Fibroblast of the conjunctiva (primary cell): ENCODE measurements at places on chromosomes 7 and 10.

DNA sequence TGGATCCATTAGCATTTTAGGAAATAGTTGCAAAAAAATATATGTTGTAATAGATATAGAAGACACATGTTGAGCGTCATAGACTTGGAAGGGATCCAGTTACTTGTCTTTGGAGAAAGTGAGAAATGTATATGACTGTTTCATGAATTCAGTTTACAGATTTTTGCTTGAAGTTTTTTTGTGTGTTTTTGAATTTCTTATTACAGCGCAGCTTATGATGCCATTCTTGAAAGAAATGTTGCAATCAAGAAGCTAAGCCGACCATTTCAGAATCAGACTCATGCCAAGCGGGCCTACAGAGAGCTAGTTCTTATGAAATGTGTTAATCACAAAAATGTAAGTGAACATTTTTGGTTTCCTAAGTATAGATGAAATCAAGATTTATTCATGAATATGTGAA is 98.2 kb downstream of the MAPK8 start:
- peak; percentile 61 for DNase-seq

DNA sequence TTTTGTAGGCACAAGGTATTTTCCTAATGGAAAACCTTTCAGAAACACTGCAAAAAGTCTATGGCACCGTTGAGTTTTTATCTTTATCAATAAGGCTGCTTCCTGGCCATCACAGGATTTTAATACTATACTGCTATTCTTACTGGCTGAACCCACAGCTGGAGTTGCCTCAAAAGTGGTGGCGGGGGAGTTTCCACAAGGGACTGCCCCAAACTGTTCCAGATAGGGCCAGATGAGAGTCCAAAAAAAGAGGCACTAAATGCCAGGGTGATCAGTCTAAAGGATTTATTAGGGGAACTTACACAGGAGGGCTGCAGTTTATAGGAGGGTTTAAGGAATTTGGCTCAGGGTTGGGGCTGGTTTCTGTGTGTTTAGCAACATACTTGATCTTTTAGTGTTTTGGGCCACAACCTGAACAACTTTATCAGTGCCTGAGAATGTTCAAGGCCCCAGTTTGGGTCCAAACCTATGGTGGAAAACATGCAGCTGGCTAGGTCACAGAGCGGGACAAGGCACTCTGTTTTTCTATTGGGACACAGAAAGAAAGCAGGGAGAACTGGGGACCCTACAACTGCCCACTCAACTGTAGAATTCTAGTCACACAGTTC is 41.4 kb downstream of the STAM start:
- DNase-seq: no peak

DNA sequence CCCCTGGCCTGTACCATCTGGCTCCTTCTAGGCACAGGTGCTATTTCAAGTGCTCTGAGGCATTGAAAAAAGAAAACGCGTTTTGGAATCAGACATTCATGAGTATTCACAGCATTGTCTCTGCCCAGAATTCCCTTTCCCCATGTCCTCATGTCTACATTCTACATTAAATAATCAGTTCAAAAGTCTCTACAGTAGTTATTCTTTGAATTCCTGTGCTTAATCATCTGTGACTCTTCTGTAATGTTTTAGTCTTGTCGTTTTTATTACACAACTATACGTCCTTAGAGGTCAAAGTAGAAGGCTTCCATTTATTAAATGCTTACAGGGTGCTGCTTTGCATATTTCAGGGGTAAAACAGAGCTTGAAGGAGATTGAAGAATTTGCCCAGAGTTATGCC is 95.7 kb downstream of the BICC1 start:
- DNase-seq: no peak

GRCh38 chr7:22782616-22783232 is 39.9 kb downstream of the TOMM7 start:
- peak; percentile 32 for DNase-seq

DNA sequence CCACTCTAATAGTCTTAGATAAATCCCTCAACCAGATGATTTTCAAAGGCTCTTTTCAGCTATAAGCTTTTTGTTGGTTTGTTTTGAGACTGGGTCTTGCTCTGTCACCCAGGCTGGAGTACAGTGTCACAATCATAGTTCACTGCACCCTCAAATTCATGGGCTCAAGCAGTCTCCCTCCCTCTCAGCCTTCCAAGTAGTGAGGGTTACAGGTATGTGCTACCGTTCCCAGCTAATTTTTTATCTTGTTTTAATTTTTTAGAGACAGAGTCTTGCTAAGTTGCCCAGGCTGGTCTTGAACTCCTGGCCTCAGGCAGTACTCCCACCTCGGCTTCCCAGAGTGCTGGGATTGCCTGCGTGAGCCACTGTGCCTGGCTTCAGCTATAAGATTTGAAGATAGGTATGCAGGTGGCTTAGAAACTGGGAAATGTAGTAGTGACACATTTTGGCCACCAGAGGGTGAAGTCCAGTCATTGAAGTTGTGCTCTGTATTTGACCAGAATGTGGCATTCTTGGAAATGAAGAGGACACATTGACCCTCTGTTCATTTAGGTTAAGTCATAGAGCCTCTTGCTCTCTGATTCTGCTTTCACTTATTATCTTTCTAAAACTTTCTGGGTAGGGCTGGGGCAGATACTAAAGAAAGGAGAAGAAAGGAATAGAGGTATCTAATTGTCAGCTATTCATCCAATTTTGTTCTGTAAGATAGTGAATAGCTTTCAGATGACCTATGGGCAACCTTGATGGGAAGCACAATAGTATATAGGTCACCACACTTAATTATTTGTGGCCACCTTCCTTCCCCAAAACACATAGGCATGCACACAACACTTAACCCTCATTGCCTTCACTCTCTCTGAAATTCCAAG is 36.0 kb downstream of the R3HCC1L start:
- DNase-seq: peak; percentile 8

DNA sequence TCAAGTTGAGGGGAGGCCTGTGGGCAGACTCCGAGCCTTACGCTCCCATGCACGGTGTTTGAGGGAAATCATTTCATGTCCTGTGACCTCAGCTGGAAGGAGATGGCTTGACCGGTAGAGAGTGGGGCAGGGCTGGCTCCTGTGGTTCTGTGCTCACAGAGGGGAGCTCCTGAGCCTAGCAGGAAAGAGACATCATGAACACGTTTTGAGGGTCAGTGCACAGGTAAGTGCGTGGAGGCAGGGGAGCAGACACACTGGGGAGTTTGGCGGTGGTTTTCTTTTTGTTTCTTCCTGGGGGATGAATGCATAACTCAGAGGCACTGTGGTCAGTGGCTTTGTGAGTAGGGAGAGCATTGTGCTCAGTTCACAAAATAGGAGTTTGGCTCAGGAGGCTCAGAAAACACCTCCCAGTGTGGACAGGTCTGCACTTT is 22.5 kb downstream of the ADCY1 start:
- DNase-seq: no peak

GRCh38 chr7:157410831-157411556 is 74.2 kb downstream of the DNAJB6 start:
- no peak for DNase-seq

DNA sequence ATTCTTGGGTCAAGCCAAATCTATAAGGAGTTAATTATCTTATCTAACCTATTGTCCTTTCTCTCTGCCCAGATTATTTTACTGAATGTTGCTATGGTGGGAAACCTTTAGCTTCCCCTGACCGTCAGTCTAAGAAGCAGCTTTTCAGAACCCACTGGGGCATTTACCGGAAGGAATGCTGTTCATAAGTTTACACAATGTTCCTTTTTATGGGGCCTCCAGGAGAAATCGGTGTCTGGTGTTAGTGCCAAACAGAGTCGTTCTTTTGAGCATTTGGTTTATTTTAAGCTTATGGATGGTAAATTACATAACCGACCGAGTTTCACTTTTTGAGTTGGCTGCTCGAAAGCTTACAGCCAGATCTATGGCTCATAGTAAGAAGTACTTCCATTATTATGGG is 111.9 kb downstream of the CACNB2 start:
- DNase-seq: no peak

DNA sequence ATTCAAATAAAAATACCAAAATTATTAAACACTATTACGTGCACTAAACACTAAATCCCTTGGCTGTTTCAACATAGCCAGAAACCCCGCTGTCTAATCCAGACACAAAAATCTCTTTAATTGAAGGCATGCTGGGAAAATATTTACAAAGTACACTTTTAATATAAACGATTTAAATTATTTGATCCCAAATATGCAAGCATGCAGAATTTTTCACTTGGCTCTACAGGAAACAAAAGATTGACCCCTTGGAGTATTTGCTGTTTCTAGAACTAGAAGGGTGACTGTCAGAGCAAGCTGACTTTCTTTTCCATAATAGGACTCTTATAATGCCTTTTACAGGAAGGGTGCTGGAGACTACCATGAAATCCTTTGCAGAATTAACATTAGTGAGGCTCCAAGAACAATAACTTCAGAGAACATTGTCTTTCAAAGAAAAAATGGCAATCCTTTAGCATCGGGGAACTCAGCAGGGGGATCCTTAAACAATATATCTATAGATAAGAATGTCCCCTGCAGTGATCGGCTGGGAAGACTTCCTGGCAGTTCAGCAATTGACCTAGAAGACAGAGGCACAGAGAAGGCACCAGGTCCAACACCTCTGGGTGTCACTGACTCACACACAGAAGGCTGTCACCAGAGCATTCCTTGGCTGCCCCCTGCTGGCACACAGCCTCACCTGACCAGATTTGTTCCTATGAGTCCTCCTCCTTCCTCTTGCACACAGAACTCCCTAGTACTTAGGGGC is 55.8 kb upstream of the MRLN start:
- peak; percentile 31 for DNase-seq

DNA sequence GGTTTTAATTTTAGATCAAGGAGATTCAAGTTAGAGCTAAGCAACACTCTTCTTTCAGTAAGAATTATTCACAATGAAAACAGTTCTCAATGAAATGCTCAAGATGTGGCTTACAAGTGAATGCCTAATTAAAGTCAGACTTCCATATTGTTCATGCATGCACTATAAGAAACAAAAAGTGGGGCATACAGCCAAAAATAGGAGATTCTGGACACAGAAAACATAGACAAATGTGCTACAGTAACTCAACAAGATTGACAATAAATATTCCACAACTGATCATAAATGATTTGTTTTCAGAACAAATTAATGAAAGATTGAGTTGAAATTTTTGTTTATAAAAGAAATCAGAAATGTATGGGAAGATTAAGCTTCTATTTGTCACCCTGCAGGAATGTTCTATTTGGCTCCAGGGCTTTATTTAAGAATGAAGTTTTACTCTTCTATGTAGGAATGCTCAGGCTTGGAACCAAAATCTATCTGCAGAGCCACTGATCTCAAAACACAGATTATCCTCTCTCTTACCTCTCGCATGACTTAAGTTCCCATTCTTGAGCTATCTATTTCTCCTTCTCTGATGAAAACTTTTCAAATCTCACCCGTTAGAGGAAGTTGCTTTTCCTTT is 89.0 kb upstream of the PIP4K2A start:
- peak; percentile 74 for DNase-seq

- no peak for DNase-seq
These were observed 4.5 kb upstream of the ITGB1 start for GRCh38 chr10:32962521-32962920.

DNA sequence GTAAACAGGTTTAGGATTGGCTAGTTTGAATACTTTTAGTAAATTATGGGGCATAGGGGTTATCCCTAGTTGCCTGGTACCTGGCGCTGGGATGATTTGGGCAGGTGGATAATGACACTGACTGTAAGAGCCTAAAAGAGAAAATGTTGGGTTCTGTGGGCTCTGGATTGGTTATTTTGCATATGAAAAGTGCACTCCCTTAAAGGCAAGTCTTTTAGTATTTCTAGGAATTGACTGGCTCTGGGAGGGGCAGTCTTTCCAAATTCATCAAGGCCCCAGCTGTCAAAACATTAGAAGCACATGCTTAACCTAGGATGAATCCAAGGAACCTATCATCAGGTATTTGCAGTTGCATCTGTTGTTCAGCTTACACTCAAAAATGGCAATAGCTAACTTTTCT is 454.6 kb upstream of the SORCS1 start:
- DNase-seq: no peak

DNA sequence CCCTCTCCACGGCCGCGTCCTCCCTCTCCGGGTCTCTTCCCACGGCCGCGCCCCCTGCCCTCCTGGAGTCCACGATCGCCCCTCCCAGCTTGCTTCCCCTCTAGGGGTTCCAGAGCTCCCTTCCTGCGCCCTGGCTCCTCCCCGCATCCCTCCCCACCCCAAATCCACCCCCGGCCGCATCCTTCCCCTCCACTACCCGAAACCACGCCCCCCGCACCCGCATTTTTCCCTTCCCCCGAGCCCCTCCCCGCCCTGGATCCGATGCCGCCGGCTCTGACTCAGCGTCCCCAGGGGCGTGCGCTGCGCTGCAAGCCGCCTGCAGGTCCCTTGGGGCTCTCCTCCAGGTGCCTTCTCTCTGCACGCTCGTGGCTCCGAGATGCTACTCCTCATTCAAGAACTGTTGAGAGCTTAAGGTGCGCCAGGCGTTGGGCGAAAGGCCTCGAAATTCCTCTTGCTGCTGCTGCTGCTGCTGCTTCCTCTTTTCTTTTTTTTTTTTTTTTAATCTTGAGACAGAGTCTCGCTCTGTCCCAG is 372 bp upstream of the TMEM130 start:
- no peak for DNase-seq

GRCh38 chr10:32308027-32308603 is 38.8 kb downstream of the EPC1 start:
- DNase-seq: no peak

DNA sequence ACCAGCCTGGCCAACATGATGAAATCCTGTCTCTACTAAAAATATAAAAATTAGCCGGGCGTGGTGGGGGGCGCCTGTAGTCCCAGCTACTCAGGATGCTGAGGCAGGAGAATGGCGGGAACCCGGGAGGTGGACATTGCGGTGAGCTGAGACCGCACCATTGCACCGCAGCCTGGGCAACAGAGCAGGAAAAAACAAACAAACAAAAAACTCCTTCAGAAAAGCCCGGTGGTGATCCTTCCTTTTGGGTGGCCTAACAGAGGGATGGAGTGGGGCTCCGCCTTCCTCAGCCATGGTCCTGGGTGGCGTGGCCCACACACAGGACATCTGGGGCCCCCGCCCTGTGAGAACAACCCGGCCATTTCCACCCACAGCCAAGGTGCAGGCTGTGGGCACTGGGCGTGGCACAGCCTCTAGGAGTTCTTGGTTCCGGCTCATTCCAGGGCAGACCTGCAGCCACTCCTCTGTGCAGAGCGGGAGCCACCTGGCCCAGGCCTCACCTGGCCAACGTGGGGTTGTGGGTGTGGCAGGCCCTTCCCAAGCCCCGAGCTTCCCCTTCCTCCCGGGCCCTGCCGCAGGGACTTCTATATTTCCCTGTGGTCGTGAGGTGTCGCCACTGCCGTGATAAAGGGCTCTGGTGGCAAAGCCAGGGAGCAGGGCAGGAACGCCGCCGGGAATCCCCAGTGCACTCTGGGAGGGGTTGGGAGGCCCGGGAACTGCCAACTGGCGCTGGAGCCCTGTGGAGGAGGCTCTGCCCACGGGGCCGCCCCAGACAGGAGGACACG is 37.6 kb downstream of the GET4 start:
- DNase-seq: no peak

- no peak for DNase-seq
These were observed 175.7 kb downstream of the SEMA3D start for GRCh38 chr7:85011127-85011526.
